Amniotic epithelial cell (primary cell): ENCODE measurements at places on chromosomes 16 and 17.

DNA sequence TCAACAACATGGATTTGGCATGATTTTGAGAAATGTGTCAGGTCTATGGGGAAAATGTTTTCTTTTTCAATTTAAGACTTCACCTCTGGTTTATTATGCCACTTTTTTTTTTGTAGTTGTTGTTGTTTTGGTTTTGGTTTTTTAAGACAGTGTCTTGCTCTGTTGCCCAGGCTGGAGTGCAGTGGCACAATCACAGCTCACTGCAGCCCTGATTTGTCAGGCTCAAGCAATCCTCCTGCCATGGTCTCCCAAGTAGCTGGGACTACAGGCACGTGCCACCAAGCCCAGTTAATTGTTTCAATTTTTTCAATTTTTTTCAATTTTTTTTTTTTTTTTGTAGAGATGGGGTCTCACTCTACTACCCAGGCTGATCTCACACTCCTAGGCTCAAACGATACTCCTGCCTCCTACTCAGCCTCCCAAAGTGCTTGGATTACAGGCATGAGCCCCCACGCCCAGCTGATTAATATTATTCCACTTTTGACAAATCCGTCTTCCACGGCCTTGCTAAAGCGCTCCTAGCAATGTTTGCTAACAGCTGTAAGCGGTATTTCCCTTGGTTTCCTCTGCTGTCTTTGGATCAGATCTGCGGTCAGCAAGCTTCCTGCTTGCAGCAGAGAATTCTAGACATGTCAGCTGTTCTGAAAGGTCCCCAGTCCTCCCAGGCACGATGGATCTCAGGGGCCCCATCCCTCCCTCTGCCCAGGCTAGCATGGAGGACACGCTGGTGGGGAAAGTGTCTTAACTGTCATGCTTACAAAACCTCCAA, 7.0 kb upstream of the MILR1 start:
- peak; percentile 60 for DNase-seq

DNA sequence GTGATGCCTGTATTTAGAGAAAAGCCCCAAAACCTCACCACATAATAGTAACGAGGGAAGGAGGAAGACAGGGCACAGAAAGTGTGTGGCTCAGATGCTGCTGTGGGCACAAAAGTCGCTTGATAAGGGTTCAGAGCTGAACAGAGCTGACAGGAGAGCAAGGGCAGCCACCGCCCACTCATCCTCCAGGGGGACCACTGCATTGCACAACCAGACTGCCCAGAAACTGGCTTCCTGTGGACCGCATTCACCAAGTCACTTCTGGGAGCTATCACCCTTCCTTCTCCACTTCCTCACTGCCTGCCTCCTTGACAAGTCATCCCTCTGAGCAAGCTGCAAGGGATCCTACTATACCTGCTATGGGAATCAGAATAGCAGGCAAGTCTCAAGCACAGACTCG, 512.4 kb upstream of the CDH11 start:
- peak; percentile 37 for DNase-seq

- DNase-seq: peak; percentile 85
Observed at GRCh38 chr16:67246081-67246755, 1.1 kb downstream of the FHOD1 start.

GRCh38 chr16:60091529-60091928, 1357.4 kb upstream of the GOT2 start:
- no peak for DNase-seq

DNA sequence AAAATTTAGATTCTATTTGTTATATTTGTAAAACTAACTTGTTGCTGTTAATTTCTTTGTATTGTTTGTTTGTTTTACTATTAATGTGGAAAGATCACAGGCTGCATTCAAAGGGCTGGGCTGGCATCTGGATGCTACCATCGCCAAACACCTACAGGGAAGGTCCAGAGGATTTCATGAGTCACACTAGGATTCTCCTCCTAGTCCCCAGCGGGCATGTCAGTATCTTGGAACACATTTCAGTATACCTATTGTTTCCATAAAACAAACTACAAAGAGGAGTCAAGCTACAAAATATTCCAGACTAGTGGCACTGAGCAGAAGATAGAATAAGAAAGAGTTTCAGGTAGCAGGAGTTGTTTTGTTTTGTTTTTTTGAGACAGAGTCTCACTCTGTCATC, 55.3 kb downstream of the NOG start:
- no peak for DNase-seq

- DNase-seq: no peak
Observed at GRCh38 chr16:87844120-87844733, 25.1 kb downstream of the SLC7A5 start.

GRCh38 chr16:80518436-80518835, 22.4 kb upstream of the DYNLRB2 start:
- no peak for DNase-seq

DNA sequence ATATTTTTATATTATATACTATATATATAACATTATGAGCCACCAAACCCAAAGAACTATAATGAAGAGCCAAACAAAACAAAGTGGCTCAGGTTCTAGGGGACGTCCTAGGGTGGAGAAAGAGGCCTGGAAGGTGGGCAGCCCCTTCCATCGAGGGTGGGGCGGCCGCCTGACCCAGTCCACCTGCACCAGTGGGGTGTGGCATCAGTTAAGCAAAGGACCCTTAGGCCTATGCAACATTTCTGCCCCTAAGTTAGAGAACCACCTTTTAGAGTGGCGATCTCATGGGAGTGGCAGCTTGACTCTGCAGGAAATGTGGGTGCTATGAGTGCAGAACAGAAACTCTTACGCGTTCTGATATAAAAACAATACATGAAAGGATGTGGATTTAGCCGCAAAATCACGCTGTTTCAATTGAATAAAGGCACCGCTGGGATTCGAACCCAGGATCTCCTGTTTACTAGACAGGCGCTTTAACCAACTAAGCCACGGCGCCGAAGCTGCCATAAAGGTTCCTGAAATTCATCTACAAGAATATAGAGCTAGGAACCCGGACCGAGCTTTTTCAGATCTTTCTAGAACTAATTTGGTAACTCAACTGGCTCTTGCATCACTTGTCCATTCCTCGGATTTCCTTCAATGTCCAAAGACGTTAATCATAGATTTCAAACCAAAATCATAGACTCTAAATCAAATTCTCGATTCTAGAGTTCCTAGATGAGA, 15.6 kb upstream of the AURKB start:
- peak; percentile 76 for DNase-seq
